ENCODE measurements at places on chromosomes 1 and 21.

- no peak for DNase-seq
Measured at GRCh38 chr21:34762786-34763185, 94.0 kb downstream of the CLIC6 start.

- DNase-seq = no peak
Measured at GRCh38 chr1:117001254-117001927, at the start of gene CD101. CD101 (plus strand) TSS chr1:117001760; CDS start chr1:117001818, 58 bp downstream.

GRCh38 chr1:53368314-53369033 is 40.6 kb upstream of the LRP8 start:
- no peak for DNase-seq

- no peak for DNase-seq
Measured at GRCh38 chr1:4674676-4675075, 20.3 kb downstream of the AJAP1 start.

GRCh38 chr1:239840790-239841189 is 250.9 kb upstream of the FMN2 start:
- no peak for DNase-seq

DNA sequence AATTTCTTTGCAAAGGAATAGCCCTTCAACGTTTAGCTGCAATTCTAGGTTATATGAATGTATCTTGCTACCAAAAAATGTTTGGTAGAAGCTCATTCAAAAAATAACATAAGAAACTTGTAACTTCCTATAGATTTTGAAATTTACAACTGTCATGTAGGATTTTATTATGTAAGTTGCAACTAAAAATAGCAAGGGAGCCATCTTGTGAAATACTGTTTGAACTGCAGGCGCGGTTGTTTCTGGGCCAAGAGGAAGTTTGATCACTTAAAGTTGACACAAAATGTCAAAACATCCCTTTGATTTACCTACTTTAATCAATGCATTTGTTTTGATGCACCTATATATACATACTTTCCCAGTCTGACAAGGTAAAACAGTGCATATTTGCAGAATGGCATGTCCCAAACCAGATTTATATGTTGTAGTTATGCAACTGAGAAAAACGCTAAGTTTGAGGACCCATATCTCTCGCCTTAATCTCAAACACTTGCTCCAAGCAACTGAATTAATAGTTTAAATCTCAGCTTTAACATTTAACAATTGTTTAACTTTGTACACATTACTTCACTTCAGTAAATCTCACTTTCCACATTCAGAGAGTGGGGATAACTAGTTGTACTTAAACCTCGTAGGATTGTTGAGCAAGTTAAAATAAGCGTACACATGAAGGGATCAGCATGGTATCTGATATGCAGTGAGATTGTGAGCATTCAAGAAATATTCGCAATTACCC is 63.9 kb downstream of the KCNK2 start:
- DNase-seq = no peak

- peak; percentile 98 for DNase-seq
Measured at GRCh38 chr1:60621368-60621851, 461.0 kb upstream of the NFIA start.

DNA sequence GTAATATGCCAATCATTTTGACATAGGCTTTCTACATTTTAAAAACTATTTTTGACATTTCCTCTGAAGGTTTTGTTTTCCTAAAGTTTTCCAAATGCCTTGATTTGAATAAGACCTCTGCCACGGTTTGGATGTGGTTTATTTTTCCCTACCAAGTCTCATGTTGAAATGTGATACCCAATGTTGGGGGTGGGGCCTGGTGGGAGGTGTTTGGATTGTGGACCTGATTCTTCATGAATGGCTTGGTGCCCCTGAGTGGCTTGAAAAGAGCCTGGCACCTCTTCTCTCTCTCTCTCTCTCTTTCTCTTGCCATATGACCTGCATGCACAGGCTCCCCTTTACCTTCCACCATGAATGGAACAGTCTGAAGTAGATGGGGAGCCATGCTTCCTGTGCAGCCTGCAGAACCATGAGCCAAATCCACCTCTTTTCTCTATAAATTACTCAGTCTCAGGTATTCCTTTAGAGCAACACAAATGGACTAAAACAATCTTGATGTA is 14.8 kb downstream of the MMEL1 start:
- no peak for DNase-seq

- DNase-seq = no peak
Measured at GRCh38 chr1:97414682-97415312, 506.0 kb downstream of the DPYD start.

- no peak for DNase-seq
Measured at GRCh38 chr1:206699626-206700025, 14.9 kb downstream of the MAPKAPK2 start.

- peak; percentile 88 for DNase-seq
Measured at GRCh38 chr1:162696286-162696862, 64.1 kb downstream of the DDR2 start.

DNA sequence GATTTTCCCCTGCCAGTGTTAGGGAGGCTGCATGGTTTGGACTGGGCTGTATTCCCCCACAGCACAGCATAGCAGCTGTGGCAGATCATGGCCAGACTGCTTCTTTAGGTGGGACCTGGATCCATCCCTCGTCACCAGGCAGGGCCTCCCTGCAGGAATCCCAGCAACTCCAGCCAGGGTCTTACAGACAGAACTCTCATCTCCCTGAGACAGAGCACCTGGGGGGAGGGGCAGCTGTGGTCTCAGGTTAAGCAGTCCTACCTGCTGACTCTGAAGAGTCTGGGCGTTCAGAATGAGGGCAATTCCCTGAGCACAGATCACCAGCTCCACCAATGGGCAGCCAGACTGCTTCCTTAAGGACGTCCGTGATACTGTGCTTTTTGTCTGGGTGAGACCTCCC is 47.9 kb upstream of the C1orf115 start:
- DNase-seq = no peak

DNA sequence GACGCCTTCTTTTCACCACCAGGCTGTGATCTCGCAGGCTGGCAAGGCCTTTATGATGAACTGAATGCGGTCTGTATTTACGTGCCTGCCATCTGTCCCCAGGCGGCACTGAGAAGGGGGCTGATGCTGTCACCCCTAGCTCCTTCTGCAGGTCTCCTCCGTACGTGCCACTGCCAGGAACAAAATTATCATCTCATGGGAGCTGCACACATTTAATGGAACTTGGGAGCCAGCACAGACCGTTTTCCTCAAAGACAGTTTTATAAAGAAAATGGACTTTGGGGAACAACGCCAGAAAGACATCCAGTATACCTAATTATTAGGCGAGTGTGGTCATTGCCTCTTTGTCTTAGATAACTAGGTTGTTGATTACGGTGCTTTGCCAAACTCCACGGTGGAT is 434.5 kb downstream of the KIF26B start:
- DNase-seq = no peak

DNA sequence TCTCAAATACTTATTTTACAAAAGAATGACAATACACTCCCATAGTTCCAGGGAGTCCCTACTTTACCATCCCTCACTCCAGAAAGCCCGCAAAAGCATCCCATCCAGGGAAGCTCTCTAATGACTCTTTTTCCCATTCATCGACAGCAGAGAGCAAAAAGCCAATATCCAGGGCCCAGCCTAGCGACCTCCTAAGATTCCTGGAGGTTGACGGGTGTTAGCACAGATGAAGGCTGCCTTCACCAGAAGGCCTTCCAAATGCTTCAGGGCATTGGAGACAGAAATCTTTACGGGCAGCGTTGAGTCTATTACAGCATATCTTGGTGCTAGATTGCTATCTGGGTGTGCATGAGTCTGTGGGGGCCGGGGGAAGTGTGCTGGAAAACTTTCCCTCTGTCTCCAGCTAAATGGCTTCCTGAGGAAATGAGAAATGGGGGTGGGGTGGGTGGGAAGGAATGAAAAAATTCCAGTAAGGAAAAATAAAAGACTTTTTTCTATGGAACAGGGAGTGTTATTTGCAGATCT is 136.6 kb downstream of the PROX1 start:
- no peak for DNase-seq

- no peak for DNase-seq
Measured at GRCh38 chr1:209659909-209660308, 7.7 kb upstream of the LAMB3 start.

GRCh38 chr1:2988256-2988655 is 33.0 kb upstream of the ACTRT2 start:
- DNase-seq = no peak

DNA sequence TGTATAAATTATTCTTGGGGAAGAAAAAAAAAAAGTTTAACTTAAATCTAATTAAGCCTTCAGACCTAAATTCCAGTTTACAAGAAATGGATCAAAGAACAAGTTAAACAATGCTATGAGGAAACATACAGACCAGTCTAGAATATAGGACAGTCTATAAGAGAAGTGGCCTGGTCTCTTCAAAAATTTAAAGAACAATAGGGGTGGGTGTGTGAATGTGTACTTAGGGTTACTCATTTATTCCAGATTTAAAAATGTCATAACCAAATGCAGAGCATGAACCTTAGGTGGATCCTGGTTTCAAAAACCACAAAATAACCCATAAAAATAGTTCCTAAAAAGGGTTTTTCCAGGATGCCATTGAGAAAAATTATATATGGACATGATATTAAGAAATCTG is 21.8 kb upstream of the SYNJ1 start:
- no peak for DNase-seq

DNA sequence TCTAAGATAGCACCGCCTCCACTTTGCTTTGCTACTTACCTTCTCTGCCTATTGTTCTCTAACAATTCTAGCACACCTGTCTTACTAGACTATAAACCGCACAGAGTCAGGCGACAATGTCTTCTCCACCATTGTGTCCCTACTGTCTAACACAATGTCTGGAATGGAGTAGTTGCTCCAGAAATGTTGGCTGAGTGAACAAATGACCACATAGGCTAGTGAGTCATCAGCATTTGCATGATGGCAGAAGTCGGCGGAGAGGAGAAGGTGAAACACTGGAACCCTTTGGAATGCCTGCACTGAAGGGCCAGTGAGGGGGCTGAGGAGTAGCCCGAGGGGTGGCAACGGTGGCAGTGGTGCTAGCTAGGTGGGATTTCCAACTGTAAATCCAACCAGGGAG is 14.0 kb upstream of the PABPC4 start:
- DNase-seq = no peak

DNA sequence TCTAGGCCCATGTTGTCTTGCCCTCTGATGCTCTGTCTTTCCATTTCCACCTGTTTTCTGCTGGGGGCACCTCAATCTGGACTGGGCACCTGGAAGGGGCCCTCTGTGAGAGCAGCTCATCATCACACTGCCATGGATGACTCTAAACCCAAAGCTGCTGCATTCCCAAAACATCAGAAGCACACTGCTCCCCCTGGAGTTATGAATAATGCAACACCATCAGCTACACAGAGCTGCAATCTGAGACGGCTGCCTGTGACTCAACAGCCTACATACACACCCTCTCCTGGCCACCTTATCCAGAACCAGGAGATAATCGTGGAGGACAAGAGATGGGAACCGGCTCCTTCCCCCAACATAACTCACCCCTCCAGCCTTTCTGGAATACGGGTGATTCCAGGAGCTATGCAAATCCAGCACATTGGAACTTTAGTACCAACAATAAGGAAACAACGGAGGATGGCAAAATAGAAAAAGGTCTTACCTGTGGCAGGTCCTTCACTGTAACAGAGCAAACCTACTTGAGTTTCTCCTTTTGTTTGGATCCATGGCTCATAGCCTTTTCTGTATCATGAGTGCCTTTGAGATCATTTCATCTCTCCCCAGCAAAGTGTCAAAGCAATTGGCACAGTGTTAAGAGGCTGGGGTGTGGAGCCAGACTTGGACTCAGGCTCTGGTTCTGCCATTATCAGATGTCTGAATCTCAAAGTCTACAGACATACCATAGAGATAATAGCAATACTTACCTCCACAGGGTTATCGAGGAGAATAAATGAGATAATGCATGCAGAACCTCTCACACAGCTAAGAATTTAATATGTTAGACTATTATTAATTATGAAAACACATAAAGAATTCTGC is 29.3 kb downstream of the AK2 start:
- no peak for DNase-seq

DNA sequence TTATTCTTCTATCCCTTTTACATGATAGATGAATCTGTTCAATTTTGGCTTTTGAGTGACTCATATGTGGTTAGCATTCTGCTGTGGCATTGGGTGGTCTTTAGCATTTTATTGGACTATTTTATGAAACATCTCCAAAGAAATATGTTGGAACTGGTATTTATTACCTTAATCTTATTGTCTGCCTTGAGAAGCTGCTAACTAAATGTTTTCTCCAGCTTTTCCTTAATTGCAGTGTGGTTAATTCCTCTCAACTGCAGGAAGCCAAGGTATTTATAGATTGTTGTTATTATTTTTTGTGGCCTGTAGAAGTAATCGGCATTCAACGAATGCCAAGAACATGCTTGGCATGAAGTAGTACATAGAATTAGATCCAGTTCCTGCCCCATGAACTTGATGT is 64.1 kb downstream of the NOS1AP start:
- DNase-seq = no peak

- DNase-seq = no peak
Measured at GRCh38 chr1:167412920-167413319, 105.4 kb downstream of the CD247 start.

- no peak for DNase-seq
Measured at GRCh38 chr21:15850645-15851044, 120.9 kb downstream of the USP25 start.

DNA sequence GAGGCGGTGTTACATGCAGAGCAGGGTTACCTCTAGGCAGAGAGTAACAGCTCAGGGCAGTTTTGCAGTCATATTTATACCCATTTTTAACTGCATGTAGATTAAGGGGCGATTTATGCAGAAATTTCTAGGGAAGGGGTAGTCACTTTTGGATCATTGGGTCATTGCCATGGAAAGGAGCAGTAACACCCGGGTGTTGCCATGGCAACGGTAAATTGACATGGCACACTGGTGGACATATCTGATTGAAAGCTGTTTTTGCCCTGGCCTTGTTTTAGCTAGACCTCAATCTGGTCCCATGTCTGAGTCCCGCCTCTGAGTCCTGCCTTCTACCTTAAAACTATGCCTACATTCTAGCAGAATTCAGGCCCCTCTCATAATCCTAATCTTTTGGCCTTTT is 11.8 kb upstream of the USP1 start:
- DNase-seq = no peak

GRCh38 chr1:112954945-112955772 is 837 bp downstream of the SLC16A1 start:
- DNase-seq = peak; percentile 36

- no peak for DNase-seq
Measured at GRCh38 chr1:59359325-59359724, 62.4 kb downstream of the FGGY start.

DNA sequence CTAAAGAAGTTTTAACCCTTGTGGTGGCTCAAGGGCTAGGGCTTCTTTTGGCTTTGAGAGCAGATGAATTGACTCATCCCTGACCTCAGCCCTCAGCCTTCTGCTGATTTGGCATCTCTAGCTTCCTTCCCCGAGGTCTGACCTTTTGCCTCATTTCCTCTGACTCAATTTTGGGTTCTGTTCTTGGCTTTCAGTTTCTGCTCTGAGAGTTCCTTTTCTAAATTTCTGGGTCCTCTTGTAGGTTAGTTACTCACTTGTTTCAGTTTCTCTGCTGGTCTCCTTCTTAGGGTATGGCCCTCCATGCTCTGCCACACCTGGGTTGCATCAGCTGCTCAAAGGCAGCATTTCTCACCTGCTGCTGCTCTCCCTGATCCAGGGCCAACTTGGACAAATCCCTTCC is 19.4 kb downstream of the PDE4B start:
- DNase-seq = peak; percentile 54

- no peak for DNase-seq
Measured at GRCh38 chr1:232292818-232293217, 337.1 kb downstream of the SIPA1L2 start.

GRCh38 chr1:11447903-11448302 is 31.1 kb upstream of the DISP3 start:
- no peak for DNase-seq
